ENCODE measurements at places on chromosomes 3 and 15. TPM values are rescaled to one million over a fixed set of nuclear protein-coding genes. Genes with fewer than 3 reads are reported as not detected.

GRCh38 chr3:169158379-169158778 lies 505.1 kb downstream of the MECOM start:
- H3K27ac ChIP-seq = no peak overlapping the region
- H3K36me3 ChIP-seq = no peaks in the 10 kb centered on the region
- no peak overlapping the region for H3K4me3 ChIP-seq
- no peak for DNase-seq
- no peaks in the 10 kb centered on the region for H3K4me1 ChIP-seq

ACOX2 gene
- 20.1 TPM for total RNA-seq

DNA sequence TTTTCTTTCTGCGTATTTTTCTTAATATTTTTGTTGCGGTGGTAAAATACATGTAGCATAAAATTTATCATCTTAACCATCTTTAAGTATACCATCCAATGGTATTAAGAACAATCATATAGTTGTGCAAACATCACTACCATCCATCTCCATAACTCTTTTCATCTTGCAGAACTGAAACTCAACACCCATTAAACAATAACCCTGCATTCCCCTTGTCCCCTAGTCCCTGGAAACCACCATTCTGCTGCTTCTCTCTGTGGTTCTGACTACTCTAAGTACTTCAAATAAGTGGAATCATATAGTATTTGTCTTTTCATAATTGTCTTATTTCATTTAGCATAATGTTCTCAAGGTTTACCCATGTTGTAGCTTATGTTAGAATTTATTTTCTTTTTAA lies 67.3 kb upstream of the EOMES start:
- H3K27me3 ChIP-seq = no peaks in the 10 kb centered on the region
- no peak overlapping the region for H3K4me3 ChIP-seq
- no peak for DNase-seq
- no peaks in the 10 kb centered on the region for H3K4me1 ChIP-seq

DNA sequence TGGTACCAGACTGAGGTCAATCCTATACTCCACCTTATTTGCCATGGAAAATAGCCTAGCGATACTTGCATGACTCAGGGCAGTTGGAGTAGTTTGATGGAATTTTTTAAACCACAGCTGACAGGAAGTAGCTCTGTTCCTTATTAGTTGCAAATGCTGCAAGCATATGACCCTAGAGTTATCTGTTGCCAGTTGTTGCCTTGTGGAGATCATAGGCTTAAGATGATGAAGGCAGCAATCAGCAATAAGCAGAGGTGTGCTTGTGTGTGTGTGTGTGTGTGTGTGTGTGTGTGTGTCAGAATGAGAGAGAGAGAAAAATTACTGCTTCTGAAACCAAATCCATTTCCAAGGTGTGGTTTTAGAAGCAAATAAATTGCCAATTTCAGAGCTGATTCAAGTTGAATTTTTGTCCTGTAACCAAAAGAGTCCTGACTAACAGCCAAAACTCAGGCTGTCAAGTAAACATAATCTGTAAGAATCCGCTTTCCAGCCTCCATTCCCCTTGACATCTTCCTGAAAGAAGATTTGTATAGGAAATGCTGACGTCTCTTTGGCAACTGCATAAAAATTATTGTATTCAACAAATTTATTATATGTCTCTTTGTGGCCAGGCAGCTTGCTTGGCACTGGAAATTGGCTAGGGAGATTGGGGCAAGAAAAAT lies 141.2 kb downstream of the SERPINI1 start:
- no peak overlapping the region for H3K4me3 ChIP-seq
- no peaks in the 10 kb centered on the region for H3K27me3 ChIP-seq
- H3K36me3 ChIP-seq = no peaks in the 10 kb centered on the region
- H3K4me1 ChIP-seq = no peaks in the 10 kb centered on the region

- H3K4me1 ChIP-seq = peaks cover 66% of the 10 kb centered on the region
- no peak for DNase-seq
- no peak overlapping the region for H3K4me3 ChIP-seq
- H3K36me3 ChIP-seq = peaks cover 98% of the 10 kb centered on the region
Measured at GRCh38 chr3:129563850-129564535, 21.0 kb downstream of the H1-8 start.

TPRG1 gene
- 22.3 TPM for total RNA-seq

- H3K4me3 ChIP-seq = no peak overlapping the region
- H3K27me3 ChIP-seq = no peaks in the 10 kb centered on the region
- DNase-seq = no peak
- H3K4me1 ChIP-seq = peaks cover 9% of the 10 kb centered on the region
- no peak overlapping the region for H3K27ac ChIP-seq
- H3K36me3 ChIP-seq = no peaks in the 10 kb centered on the region
Measured at GRCh38 chr15:63434576-63435186, 53.0 kb upstream of the CA12 start.

LMCD1 gene
- total RNA-seq = 174 TPM

DNA sequence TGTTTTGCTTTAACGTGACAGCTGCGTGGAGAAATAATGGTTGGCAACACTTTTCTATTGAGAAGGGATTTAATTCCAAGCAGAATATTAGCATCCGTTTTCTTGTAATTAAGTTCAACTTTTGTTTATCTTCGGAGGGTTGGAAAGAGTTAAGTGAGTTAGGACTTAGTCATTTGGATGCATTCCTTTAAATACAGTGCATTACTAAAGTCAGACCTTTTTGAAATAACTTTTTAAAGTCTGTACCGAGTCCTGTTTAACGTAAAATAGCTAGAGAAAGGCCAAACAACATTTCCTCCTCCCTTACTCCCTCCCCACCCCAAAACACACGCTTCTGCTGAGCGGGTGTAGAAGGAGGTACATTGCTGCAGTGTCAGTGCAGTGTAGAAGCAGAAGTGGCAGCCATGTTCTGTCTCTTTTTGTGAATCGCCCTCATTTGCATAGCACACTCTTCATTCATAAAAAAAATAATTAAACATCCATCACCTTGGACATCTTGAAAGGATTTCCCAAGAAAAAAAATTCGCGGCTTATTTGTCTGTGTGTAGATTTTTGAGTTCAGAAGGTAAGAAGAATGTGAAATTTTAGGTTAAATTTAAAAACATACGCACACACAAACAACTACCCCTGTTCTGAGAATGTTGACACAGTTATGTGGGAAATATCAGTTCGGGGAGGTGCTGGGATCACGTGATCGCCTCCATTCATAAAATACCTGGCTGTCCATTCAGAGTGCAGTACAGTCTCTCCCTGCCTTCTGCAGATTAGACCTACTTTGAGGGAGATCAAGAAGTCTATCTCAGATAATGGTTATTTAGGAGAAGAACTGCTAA lies 1.6 kb downstream of the SPRED1 start:
- DNase-seq = no peak
- H3K36me3 ChIP-seq = no peaks in the 10 kb centered on the region
- H3K4me1 ChIP-seq = peaks cover 27% of the 10 kb centered on the region

ADAMTS9 gene
- total RNA-seq = 30.1 TPM

STARD9 gene
- total RNA-seq = 15.4 TPM

GRCh38 chr15:39361497-39361896 lies 219.4 kb upstream of the THBS1 start:
- H3K4me3 ChIP-seq = no peak overlapping the region
- peaks cover 7% of the 10 kb centered on the region for H3K4me1 ChIP-seq
- H3K36me3 ChIP-seq = no peaks in the 10 kb centered on the region
- no peak for DNase-seq
- H3K27ac ChIP-seq = no peak overlapping the region
- H3K27me3 ChIP-seq = no peaks in the 10 kb centered on the region

DNA sequence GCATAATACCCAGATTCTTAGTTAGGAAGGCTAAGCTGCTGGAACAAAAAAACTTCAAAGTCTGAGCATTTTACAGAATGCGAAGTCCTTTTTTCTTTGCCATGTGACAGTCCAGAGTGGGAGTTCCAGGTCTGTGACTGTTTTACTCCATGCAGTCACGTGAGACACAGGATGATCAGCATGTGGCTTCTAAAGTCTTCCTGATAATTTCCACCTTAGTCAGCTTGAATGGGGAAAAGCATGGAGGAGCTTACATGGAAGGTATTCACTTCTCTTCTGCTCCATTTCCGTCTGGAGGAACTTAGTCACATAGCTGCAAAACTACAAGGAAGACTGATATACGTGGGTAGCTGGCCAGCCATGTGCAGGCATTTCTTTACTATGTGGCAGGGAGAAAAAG lies 1.7 kb downstream of the SNTN start:
- no peak for DNase-seq
- no peaks in the 10 kb centered on the region for H3K27me3 ChIP-seq
- no peaks in the 10 kb centered on the region for H3K4me1 ChIP-seq

DNA sequence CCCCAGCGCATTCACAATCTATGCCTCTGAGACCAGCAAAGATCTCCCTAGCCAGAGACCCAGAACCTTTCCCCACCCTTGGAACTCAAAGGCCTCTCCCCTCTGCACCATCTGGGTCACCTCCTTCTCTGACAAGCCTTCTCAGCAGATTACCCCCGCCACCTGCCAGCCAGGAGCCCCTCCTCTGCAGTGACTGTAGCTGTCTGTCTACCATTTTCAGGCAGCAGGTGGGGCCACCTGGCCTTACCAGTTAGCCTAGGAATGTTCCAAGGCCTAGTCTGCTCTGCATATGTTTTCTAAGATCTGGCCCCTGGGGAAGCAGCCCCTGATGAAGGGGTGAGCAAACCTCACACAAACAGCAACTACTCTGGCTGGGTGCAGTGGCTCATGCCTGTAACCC lies 2.4 kb downstream of the MYLK start:
- no peak for DNase-seq
- no peak overlapping the region for H3K4me3 ChIP-seq
- no peak overlapping the region for H3K27ac ChIP-seq
- H3K36me3 ChIP-seq = no peaks in the 10 kb centered on the region
- peaks cover 7% of the 10 kb centered on the region for H3K27me3 ChIP-seq

DNA sequence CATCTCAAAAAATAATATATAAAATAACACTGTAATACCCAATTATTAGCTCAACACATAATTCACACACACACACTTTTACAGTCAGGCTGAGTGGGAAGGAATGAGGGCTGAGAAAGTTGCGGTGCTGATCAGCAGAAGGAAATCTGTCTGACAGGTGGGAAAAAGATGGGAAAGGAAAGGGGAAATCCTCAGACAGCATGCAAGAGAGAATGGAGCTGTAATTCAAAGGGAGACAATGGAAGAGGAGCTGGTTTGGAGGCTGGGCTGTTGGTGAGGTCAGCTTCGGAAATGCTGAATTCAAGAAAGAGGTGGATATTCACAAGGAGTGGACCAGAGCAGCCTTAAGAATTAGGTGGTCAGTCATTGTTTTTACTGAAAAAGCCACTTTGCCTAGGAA lies 121.6 kb upstream of the LMOD3 start:
- peaks cover 22% of the 10 kb centered on the region for H3K4me1 ChIP-seq
- DNase-seq = no peak
- H3K27me3 ChIP-seq = no peaks in the 10 kb centered on the region
- H3K4me3 ChIP-seq = no peak overlapping the region

DNA sequence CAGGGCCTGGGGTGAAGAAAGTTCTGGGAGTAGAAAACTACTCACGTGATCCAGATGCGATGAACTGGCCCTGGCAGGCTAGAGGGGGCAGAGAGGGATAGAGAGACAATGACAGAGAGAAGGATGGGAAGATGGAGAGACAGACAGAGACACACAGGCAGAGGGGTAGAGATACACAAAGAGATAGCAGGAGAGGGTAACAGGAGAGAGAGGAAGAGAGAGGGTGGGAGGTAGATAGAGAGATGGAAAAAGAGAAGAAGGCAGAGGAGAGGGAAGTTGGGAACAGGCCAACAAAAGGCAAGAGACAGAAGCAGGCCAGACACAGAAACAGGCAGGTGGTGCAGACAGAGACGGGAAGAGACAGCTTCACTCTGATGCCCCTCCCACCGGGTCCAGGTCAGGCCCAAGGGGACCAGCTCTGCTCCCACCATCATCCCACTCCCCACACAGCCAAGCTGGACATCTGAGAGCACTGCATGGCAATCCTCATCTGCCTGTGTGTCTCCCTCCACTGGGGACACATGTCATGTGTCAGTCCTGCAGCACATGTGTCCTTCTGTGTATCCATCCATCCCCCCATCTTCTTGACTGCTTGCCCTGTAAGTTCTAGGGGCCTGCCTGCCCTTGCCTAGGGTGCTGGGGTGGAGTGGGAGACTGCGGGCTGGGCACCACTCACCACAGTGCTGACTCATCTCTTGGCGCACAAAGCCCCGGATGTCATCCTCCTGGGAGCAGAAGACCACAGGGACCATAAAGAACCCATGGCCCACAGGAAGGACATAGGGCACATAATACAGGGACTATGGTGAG lies 2.2 kb upstream of the UCN2 start:
- DNase-seq = no peak
- peaks cover 3% of the 10 kb centered on the region for H3K4me1 ChIP-seq
- H3K4me3 ChIP-seq = no peak overlapping the region
- H3K27me3 ChIP-seq = no peaks in the 10 kb centered on the region

DNA sequence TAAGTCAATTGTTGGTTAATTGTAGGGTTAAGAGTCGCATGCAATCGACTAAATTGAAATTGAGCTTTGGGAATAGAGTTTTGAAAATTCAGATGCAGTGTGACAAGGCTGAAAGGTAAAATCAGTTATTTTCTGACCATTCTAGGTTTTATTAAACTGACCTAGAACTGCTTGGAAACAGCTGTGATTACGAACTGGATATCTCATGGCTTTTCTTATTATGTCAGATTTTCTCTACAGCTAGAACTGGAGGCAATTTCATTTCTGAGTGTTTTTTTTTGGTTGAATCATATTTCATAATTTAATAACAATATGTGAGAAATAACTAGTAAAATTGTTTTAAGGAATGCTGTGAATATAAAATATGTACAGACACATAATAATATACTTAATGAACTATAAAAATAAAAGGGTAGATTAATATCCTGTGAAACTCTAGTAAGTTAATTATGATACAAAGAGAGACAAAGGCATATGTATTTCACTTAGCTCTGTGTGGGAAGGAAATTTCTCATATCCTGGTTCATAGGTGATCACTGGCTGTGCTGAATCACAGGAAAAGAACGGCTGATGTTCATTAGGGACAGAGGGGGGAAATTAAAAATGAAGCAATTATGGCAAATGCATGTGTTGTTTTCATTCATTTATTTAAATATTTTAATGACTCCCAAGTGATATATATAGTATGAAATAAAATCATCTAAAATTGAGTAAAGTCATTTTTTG lies 403.2 kb downstream of the ZIC1 start:
- H3K4me1 ChIP-seq = no peaks in the 10 kb centered on the region
- no peak overlapping the region for H3K4me3 ChIP-seq
- H3K27ac ChIP-seq = no peak overlapping the region

PPP1R14D gene
- 1.3 TPM for total RNA-seq

CA12 gene
- 6.7 TPM for total RNA-seq

- no peak for DNase-seq
- H3K27me3 ChIP-seq = no peaks in the 10 kb centered on the region
- H3K27ac ChIP-seq = no peak overlapping the region
- H3K4me3 ChIP-seq = no peak overlapping the region
Measured at GRCh38 chr3:14461006-14461747, 58.8 kb downstream of the SLC6A6 start.

Data from upper lobe of right lung (tissue), 1 donor.